CD8-positive, alpha-beta memory T cell (primary cell): ENCODE measurements at places on chromosomes 13 and 19.
A peak's percentile ranks its signal among the peaks of the same experiment; 100 is the strongest.

- DNase-seq, result no peak
These were observed 520.3 kb downstream of the DIAPH3 start for GRCh38 chr13:59643364-59643841.

DNA sequence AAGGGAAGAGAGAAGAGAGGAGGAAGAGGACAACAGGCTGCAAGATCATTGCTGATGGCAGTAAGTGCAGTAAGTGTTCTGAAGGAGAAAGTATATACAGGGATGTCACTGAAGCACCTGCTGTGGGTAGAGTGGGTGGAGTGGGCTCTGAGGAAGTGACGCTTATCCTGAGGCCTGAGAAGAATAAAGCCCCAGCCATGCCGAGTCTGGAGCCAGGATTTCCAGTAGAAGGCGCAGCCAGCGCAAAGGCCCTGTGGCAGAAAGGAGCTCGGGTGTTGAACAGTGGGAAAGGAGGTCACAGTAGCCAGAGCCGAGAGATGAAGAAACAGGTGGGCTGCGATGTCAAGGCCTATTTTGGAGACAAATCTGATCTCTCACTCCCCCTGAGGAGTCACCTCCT lies 31.8 kb upstream of the ADGRE5 start:
- no peak for DNase-seq

DNA sequence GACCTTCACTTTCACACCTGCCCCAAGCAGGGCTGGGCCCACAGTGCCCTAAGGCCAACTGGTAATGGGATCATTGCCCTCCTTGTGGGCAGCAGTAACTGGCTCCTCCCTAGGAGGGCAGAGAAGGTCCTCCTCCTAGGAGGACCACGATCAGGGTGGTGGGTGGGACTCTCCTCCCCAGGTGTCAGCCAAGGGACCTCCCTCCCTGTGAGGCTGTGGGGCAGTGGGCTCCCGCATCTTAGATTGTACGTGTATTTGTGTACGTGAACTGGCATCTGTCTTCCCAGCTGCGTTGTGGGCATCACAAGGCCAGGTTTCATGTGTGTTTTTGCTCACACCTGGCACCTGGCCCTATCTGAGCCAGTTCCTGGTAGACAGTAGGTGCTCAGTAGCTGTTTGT lies 111.8 kb downstream of the SOX1 start:
- no peak for DNase-seq

- no peak for DNase-seq
These were observed 4.7 kb upstream of the PTGIR start for GRCh38 chr19:46629546-46630025.

DNA sequence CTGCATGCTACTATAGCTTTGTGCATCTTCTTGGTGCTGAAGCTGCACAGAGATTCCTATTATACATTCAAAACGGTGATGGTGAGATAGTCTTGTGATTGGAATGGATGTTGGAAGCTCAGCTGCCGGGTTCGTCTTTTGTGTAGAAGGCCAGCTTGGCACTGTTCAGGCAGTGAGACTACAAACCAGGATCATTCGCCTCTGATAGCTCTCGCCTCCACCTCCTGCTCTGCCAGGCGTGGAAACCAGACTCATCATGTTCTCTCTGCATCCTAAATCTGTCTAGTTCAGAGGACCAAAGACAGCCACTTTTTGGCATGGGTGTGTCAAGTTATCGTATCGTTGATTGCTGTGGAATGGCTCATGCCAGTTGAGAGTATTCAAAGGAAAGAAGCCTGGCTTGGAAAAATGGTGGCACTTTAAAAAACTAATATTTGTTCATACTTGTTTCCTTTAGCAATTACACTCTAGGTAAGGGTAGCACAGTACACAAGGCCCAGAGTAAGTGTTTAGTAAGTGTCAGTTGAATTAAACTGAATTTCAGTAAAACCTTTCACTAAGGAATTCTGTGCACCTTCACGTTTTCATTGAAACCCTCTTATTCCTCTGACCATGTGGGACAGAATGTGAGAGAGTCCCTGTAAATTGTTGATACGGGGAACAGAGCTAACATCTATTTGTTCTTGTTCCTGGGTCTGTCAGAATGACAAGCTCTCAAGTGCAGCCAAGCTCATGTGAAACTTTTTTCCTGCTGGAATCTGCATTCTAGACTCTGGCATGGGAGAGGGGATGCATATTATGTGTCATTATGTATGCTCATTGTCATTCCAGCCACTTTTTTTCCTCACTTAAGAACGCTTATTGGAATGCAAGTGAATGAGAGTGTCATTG lies 69.8 kb downstream of the DPY19L3 start:
- no peak for DNase-seq

GRCh38 chr19:44653977-44654774 lies 10.5 kb downstream of the PVR start:
- peak; percentile 38 for DNase-seq

DNA sequence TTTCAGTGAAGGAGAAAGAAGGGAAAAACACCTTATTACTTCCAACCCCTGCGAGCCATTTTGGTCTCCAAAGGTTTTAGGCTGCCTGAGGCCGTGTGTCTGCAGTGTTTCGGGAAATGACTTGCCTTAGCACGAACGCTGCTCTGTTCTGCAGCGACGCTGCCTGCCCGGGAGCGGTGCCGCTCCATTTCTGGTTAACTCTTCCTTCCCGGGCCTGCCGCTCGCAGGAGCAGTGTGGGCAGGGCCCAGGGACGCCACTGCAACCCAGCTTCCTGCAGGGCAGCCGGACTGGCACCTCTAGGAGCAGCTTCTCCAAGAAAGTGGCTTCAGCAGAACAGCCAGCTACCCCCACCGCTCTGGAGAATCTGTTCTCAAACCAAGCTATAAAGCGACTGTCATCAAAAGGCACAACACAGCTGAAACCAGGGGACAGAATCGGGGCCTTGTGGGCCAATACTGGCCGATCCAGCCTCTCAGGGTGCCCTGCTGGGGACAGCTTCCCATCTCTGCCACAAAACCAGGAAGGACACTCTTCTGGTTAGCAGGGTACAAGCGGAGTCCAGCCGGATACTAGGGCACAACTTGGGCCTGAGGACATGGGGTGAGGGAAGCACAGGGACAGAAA lies 72.2 kb downstream of the KCTD15 start:
- no peak for DNase-seq

DNA sequence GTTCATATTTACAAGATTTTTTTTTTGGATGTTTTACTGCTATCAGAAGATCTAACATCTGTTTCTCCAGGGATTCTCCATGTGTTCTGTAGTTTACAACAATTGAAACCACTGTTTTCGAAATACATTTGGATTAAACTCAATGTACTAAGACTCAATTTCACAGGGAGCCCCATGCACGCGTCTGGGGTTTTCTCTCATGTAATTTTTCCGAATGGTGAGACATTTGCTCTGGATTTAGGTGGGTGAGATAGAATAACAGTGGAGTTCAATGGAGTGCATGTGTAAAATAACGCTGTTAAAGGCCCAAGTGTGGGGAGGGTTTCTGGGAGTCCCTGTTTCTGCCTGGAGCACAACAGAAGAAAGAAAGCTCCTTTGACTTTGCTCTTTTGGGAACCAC lies 330.3 kb downstream of the TSHZ3 start:
- DNase-seq, result no peak

DNA sequence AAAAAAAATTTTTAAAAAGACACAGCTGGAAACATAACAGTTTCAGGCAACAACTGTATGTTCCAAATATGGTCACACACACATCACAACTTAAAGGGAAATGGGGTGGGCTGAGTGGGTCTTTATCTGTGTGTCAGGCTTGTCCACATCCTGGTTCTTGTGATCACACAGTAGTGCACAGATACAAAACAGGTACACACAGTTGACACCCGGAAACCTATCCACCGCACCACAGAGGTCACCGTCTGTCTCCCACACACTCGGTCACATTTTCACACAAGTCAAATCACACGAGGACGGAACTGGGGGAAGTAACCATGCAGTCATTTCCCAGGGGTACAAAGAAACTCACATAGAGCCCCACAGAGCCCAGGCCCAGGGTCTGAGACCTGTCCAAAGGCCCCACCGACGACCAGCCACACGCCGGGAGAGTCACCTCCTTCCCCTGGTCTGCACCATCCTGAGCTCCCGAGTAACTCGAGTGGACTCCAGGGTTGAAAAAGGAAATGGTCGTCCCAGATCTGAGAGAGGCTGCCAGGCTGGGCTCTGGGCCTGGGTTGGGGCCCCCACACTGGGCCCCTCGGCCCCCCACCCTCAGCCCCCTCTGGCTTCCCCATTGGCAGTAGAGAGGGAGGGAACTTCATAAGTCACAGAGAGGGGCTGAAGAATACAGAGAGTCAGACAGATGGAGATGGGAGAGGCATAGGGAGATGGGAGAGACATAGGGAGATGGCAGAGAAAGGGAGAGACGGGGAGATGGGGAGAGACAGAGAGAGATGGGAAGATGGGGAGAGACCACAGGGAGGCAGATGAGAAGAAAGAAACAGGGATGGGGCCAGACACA lies 1.3 kb upstream of the PPAN start:
- peak; percentile 75 for DNase-seq

DNA sequence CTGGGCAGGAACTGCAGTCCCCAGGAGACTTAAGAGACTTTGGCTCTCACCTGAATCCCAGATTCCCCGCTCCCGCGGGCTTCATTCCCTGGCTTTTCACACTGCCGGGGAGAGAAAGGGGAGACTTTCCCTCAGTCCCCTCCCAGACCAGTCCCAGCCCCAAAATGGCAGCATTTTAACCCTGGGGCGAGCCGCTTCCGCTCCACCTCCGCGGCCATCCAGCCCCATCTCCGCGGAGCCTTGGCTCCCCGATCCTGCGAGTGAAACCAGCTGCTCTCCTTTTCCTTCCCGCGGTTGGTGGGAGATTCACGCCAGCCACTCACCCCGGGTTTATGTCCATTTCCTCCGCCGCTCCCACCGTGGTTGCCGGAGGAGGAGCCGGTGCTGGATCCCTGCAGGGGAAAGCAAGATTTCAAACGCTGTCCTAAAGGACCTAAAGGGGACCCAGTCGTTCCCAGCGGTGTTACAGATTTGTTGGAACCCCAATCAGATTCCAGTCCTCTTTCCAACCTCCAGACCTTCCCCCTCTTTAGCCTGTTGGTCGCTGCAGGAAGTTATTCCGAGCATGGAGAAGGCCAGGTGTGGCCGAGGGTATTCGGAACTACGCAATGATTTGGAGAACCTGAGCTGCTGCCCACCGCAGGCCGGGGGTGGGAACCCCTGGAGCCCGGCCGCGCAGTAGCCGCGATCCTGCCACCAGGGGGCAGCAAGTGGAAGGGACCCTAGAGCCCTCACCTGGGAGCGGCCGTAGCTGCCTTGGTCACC lies 3.4 kb downstream of the DMKN start:
- peak; percentile 75 for DNase-seq

- no peak for DNase-seq
These were observed 25.7 kb upstream of the PNMA8B start for GRCh38 chr19:46521241-46521868.

DNA sequence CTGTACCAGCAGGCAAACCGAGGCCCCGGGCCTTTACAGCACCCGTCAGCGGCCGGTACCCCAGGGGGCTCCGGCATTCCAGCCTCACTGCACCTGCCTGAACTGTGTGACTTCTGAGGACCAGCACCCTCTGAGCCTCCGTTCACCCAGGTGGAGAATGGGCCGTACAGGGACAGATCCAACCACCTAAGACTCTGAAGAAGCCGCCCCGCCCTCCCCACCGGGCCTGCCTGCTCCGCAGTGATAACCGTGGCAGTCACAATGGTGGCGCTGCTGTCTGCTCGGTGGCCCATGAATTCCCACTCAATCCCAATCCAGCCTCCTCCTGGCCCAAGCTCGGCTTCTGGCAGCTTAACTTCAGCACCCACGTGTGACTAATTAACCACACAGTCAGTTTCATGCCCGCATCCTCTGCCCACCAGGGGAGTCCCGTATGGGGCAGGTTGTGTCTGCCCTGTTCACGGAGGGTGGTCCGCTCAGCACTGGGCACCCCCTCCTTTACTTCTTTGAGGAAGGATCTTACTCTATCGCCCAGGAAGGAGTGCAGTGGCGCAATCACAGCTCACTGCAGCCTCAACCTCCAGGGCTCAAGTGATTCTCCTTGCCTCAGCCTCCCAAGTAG lies 3.4 kb downstream of the TCF3 start:
- no peak for DNase-seq

- no peak for DNase-seq
These were observed 982.4 kb upstream of the MIR17HG start for GRCh38 chr13:90365130-90365529.

- peak; percentile 62 for DNase-seq
These were observed 15.1 kb downstream of the NDUFB7 start for GRCh38 chr19:14556662-14557188.

GRCh38 chr19:16160445-16160942 lies 12.8 kb downstream of the CIB3 start:
- DNase-seq, result no peak
